H9 (cell line): ENCODE measurements at places on chromosomes 5 and 9. TPM values are rescaled to one million over a fixed set of nuclear protein-coding genes. Genes with fewer than 3 reads are reported as not detected.

The SERF1A gene
- total RNA-seq: 16.2 and 20.0 TPM in 2 replicates

The DMRT3 gene
- not detected in 2 replicates for total RNA-seq

The C9orf153 gene
- total RNA-seq: 0.17 TPM in 1 of 2 replicates, not detected in the other

The TAF11L10 gene
- not detected in 2 replicates for total RNA-seq

The ZDHHC11 gene
- 32.7 and 37.6 TPM in 2 replicates for total RNA-seq

The PCDHA6 gene
- total RNA-seq: 4.5 and 4.9 TPM in 2 replicates

The SLC23A1 gene
- total RNA-seq: not detected in 2 replicates

GRCh38 chr5:178545176-178545575 lies 45.0 kb downstream of the COL23A1 start:
- no peak overlapping the region for H3K27ac ChIP-seq
- no peaks in the 10 kb centered on the region for H3K36me3 ChIP-seq
- H3K27me3 ChIP-seq: no peaks in the 10 kb centered on the region
- no peak overlapping the region for H3K4me3 ChIP-seq
- no peak for DNase-seq
- H3K4me1 ChIP-seq: no peaks in the 10 kb centered on the region; the same call in 1 of the 2 replicates

- no peaks in the 10 kb centered on the region for H3K27me3 ChIP-seq
- H3K36me3 ChIP-seq: no peaks in the 10 kb centered on the region
- DNase-seq: no peak
- H3K4me3 ChIP-seq: no peak overlapping the region
Observed at GRCh38 chr9:111108946-111109345, 70.7 kb upstream of the LPAR1 start.

- H3K4me1 ChIP-seq: peaks cover 1% of the 10 kb centered on the region; the same call in 1 of the 2 replicates
- H3K27me3 ChIP-seq: no peaks in the 10 kb centered on the region
- H3K27ac ChIP-seq: no peak overlapping the region
- peak; percentile 70 for DNase-seq
- H3K4me3 ChIP-seq: no peak overlapping the region
Observed at GRCh38 chr9:136170006-136170901, 34.7 kb downstream of the LHX3 start.

DNA sequence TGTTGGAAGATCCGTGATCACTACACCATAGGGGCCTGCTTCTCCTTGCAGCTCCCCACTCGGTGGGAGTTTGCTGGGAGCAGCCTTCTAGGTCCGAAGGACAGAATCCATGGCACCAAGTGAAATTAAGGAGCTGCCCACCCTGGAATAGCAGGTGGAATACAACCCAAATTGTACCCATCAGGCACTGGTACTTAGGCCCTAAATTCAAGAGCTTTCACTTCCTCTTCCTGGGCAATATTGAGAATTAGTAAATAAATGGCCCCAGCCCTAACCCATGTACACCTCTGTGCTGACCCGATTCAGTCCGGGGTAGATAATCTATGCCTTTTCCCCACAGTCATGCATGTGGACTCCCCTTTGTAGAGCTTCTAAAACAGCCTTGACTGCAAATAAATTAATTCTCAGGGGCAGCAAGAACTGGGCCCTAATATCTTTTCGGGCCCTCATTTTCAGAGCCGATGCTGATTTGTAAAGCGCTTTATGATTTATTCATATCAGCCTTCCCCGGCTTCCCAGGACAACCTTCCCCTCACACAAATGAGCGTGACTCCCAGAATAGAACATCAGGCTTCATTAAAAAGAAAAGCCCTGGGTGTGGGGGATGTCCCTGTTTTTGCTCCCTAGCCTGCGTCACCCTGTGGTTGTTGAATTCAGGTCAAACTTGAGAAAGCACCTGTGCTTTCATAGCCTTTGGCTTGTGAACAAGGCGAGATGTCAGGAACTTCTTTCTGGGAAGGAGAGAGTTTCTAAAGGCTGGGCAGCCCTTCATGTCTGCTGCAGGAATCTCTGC lies 126.1 kb upstream of the TBC1D2 start:
- no peaks in the 10 kb centered on the region for H3K27me3 ChIP-seq
- no peak overlapping the region for H3K4me3 ChIP-seq

- no peaks in the 10 kb centered on the region; the same call in 1 of the 2 replicates for H3K4me1 ChIP-seq
- H3K4me3 ChIP-seq: no peak overlapping the region
- H3K27me3 ChIP-seq: no peaks in the 10 kb centered on the region
- no peaks in the 10 kb centered on the region for H3K36me3 ChIP-seq
- no peak for DNase-seq
Observed at GRCh38 chr5:159734366-159734765, 181.9 kb upstream of the ADRA1B start.

DNA sequence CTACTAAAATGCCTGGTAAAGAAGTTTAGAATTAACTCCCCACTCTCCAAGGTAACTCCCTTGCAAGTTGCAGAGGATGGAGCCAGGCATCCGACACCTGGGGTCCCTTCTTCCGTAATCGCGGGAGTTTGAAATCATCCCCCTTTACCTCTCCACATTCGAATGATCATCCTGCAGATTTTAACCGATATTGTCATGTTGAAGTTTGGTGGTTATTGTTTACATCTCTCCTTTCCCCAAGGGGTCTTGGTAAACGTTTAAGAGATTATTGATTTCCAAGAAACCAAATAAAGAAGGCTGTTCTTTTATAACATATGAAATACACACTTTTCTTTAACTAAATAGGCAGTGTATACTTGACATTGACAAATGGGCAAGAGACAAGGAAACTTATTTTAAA lies 26.7 kb downstream of the NR2F1 start:
- no peak overlapping the region for H3K27ac ChIP-seq
- H3K4me1 ChIP-seq: peaks cover 3% of the 10 kb centered on the region; the same call in 1 of the 2 replicates
- DNase-seq: no peak
- peaks cover 77% of the 10 kb centered on the region for H3K27me3 ChIP-seq
- H3K4me3 ChIP-seq: no peak overlapping the region
- no peaks in the 10 kb centered on the region for H3K36me3 ChIP-seq

DNA sequence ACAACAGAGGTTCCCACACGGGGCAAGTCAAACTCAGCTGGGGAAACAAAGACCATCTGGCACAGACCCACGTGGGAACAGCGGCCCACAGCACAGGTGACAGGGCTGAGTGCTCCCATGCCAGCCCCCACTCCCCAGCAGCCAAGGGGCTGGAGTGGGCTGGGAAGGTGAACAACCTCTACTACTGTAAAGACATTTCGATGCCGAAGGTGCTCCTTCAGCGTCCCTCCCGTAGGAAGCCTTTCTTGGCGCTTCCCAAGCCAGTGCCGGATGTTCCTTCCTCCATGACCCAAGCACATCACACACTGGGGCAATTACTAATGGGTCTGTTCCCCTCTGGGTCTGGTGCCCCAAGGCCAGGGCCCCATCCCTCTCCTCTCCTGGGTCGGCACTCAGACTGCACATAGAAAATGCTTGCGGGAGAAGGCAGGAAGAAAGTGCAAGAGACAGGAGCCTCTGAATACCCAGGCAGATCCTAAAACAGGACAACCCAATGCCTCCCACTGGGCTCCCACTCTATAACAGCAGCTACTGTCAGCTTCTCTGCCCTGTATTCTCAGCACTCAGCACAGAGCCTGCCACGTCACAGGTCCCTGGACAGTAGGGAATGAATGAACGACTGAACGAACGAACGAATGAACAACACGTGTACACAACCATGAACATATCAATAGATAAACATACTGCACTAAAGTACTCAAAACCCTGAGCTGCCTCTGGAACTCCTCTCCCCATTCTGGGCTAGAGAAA lies 77.0 kb upstream of the LRRTM2 start:
- H3K27me3 ChIP-seq: no peaks in the 10 kb centered on the region
- H3K4me3 ChIP-seq: no peak overlapping the region
- peaks cover 2% of the 10 kb centered on the region; the same call in 1 of the 2 replicates for H3K4me1 ChIP-seq
- H3K36me3 ChIP-seq: no peaks in the 10 kb centered on the region

DNA sequence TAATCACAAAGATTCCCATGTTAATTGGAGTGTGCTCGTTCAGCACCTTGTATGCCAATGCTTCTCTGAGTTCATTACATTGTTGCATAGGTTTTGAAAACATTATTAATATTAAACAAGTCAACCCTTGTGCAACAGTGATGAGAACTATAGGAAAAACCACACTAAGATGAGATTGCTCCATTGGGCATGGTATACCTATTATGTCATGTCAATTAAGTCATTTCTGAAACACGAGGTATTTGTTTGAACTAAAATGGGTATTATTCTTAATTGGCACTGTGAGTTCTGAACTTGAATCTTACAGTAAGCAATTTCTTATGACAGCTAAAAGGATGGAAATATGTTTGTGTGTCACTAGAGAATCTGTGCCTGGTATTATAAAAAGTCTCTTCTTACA lies 447.7 kb downstream of the EFNA5 start:
- DNase-seq: no peak
- H3K36me3 ChIP-seq: no peaks in the 10 kb centered on the region
- no peaks in the 10 kb centered on the region for H3K27me3 ChIP-seq
- no peaks in the 10 kb centered on the region for H3K4me1 ChIP-seq
- no peak overlapping the region for H3K27ac ChIP-seq
- H3K4me3 ChIP-seq: no peak overlapping the region

GRCh38 chr5:159913048-159913447 lies 3.2 kb upstream of the ADRA1B start:
- no peak overlapping the region for H3K4me3 ChIP-seq
- no peaks in the 10 kb centered on the region for H3K4me1 ChIP-seq
- H3K36me3 ChIP-seq: no peaks in the 10 kb centered on the region
- H3K27ac ChIP-seq: no peak overlapping the region
- H3K27me3 ChIP-seq: peaks cover 8% of the 10 kb centered on the region; the same call in 1 of the 2 replicates

DNA sequence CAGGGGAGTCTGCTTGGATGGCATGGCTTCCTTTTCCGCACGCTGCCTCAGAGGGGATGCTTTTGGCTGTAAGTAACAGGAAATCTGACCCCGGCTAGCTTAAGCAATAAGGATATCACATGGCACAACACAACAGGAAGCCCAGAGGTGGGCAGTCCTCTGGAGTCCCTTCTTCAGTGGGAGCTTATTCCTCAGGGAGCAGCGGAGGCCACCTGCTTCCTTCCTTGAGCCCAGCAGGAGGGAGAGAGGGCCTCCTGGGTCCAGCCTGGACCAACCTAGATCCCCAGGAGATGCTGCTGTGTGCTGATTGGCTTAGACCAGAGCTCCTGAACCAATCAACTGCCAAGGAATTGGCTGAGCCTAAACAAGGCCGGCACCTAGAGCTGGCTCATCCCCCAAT lies 66.3 kb downstream of the C9orf50 start:
- H3K4me3 ChIP-seq: no peak overlapping the region
- H3K36me3 ChIP-seq: no peaks in the 10 kb centered on the region; the same call in 2 of the 3 replicates
- H3K27ac ChIP-seq: no peak overlapping the region
- H3K27me3 ChIP-seq: peaks cover 3% of the 10 kb centered on the region; the same call in 1 of the 2 replicates
- DNase-seq: no peak

DNA sequence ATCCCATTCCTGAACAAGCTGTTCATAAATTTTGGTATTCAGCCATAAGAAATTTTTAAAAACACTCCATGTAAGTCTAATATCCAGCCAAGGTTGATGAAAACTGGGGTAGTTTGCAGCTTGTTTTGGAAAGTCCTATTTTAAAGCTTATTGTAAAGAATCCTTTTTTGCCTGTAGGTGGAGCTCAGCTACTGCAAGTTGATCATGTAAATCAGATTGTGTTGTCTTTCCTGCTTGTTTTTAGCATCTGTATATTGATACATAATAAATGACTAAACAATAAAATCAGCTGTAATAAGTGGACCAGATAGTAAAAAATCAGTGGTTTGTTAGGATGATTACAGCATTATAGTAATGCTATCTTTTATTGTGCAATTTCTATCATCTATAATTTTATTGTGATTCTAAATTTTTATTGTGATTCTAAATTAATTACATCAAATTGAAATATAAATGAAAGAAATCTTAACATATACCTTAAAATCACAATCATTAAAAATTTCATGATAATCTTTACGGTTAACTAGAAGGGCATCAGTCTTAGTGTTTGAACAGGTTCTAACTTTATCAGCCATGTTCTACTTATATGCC lies 42.4 kb downstream of the CWC27 start:
- no peak overlapping the region for H3K27ac ChIP-seq
- no peaks in the 10 kb centered on the region for H3K27me3 ChIP-seq
- no peak for DNase-seq

DNA sequence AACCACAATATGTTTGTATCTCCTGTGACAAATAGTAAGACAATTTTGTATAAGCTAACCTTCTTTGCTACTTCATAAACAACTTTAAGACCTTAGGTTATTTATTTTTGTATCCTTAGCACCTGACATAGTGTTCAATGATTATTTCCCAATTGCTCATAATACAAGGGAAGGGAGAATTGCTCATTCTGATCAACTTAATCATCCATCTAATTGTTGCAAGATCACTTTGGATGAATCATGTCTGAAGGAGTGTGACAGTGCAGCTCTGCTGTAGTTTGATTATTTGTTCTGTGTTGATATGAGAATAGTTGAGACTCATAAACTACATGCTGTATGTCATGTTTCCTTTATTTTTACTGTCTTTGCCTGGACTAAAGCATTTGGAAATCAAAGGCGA lies 721.3 kb upstream of the SEMA6A start:
- no peak overlapping the region for H3K27ac ChIP-seq
- no peaks in the 10 kb centered on the region for H3K4me1 ChIP-seq
- H3K36me3 ChIP-seq: peaks cover 15% of the 10 kb centered on the region
- H3K4me3 ChIP-seq: no peak overlapping the region
- no peaks in the 10 kb centered on the region for H3K27me3 ChIP-seq

DNA sequence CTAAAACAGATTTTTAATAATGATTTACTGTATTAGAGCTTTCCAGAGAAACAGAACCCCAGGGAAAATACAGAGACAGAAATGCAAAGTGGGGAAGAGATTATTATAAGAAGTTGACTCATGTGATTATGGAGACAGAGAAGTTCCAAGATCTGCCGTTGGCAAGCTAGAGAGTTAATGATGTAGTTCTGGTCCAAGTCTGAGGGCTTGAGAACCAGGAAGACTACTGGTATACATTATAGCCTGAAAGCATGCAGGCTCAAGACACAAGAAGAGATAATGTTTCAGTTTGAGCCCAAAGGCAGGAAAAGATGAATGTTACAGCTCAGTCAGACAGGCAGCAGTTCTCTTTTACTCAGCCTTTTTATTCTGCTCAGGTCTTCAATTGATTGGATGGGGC lies 98.8 kb upstream of the NFIL3 start:
- no peak overlapping the region for H3K27ac ChIP-seq
- H3K36me3 ChIP-seq: 0 out of 2 replicates have a peak, but pooled peaks cover 5% of the 10 kb centered on the region
- DNase-seq: no peak
- H3K4me1 ChIP-seq: no peaks in the 10 kb centered on the region

DNA sequence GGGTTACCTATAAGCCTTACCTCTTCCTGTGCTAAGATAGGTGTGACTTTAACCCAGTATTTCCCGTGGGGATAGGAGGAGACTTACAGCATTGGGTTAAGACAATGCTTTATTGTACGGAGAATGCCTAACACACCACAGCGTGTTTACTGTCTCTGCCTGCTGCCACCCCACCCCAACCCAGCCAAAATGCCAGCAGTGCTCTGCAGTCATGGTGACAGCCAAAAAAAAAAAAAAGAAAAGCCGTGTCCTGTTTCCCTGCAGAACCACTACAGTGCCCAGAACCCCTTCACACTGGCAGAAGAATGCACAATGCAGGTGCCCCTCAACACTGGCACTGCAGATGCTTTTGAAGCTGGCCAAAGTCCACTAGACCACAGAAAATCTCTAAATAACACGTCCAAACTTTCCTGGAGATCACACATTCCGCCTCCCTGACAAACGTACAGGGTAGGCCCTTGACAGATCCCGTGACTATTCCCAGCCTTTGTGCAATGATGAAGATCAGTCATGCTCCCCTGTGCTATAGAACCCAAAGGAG lies 102.2 kb downstream of the SERINC5 start:
- H3K4me3 ChIP-seq: no peak overlapping the region
- H3K4me1 ChIP-seq: peaks cover 5% of the 10 kb centered on the region
- no peak for DNase-seq

GRCh38 chr5:3220201-3220600 lies 375.4 kb upstream of the IRX1 start:
- H3K27ac ChIP-seq: no peak overlapping the region
- no peaks in the 10 kb centered on the region for H3K27me3 ChIP-seq
- H3K36me3 ChIP-seq: no peaks in the 10 kb centered on the region
- no peaks in the 10 kb centered on the region for H3K4me1 ChIP-seq
- no peak overlapping the region for H3K4me3 ChIP-seq
